ENCODE measurements at places on chromosomes 12 and 14.

DNA sequence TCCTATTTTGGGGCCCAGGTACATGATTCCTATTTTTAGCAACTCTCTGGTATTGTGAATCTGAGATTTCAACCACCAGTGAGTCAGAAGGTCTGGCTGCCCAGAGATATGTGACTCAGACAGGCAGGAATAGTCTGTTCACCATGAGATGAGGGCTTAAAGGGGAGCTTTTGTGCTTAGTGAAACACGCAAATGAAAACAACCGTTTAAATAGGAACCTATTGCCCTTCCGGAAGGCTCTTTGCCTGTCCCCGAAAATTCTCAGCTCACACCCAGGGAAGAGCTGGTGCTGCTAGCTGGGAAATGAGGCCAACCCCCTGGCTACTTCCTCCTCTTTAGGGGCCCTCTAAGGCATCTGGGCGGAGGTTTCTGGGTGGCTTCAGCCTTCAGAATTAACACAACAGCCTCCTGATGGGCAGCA lies 283.6 kb downstream of the CACNA1C start:
- no peak for DNase-seq

DNA sequence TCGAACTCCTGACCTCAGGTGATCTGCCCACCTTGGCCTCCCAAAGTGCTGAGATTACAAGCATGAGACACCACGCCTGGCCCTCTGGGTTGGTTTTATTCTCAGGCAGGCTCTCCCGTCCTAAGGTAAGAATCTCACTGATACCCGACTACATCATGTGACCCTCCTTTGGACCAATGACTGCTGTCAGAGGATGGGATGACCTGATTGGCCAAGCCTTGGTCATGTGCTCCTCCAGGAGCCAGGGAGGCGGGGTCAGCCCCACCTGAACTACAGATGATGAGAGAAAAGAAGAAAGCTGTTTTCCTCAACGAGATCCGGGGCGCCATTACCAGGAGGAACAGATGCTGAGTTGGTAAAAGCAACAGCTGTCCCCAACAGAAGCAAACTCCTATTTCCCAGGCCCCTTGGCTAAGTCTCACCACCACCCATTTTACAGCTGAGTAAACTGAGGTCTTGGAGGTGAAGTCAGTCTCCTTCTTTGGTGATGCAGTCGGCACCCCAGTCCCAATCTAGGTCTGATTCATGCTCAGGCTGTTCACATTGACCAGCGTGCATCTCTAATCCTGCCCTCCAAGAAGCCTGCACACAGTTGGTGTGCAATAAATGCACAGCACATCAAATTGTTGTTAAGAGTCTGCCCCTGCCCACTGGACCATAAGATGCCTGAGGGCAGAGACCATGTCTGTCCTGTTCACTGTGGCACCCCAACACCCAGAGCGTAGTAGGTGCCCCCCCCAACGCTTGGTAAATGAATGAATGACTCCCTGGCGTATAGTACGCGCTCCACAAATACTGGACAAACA lies 118.8 kb downstream of the SCARB1 start:
- DNase-seq = no peak

DNA sequence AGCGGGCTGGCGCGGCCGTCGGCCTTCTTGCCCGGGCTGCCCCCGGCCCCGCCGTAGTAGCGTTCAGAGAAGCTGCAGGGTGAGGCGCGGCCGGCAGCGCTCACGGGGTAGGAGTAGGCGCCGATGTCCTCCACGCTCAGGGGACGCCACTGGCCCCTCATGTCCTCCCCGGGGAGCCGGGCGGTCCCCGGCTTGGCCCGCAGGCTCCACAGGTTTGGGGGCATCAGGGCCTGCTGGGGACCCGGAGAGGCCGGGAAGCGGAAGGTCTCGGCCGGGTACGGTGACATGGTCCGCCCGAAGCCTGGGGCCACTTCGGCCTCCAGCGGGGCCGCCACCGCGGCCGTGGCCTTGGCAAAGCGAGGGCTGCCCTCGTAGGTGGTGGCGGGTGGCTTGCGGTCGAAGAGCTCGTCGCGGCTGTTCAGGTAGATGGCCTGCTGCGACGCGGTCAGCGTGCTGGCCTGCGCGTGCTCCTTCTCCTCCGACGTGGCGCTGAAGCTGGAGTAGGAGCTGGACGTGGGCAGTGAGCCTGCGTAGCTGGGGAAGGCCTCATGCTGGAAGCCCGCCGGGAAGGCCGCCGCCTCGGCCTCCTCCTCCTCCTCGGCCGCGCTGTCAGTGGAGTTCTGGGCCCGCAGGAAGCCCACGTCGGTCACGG lies 48.7 kb downstream of the BEGAIN start:
- peak; percentile 8 for DNase-seq

DNA sequence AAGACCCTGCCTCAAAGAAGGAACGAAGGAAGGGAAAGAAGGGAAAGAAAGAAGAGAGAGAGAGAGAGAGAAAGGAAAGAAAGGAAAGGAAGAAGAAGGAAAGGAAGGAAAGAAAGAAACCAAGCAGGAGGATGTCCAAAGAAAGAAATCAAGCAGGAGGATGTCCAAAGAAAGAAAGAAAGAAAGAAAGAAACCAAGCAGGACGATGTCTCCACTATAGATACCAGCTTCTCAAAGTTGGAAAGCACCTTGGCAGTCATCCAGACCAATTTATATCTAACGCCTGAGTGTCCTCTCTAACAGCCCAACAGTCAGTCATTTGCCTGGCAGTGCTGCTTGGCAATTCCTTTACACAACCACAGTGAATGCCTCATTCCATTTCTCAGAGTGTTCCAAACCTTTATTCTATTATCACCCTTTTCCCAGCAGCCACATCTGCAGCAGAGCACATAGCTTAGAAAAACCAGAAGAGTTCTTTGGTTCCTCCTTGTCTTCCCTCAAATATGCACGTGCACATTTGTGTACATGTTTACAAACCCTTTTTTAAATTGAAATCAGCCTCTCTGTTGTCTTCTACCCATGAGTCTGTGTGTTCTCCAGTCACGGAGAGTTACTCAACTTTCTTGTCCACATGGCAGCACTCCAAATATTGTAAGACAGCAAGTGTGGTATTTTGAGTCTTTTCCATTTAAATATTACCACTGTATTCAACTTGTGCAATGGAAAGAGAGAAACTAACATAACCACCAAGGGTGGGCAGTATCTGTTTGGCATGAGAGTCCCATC lies 138.4 kb downstream of the STXBP6 start:
- DNase-seq = no peak

DNA sequence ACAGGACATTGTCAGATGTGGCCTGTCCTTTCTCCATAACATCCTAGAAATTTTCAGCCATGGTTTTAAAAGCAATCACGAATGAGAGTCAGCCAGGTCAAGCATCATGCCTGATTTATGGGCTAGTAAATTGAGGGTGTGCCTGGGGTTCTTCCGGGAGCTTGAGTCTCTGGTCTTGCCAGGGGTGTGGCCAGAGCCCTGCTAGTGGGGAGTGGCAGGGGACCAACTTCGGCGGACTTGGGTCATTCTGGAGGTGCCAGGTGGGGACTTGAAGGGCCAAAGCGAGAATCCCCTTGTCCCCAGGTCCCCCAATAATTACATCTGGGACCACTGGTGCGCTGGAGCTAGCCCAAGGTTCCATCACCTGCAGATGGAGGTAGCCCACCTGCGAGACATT lies 5.7 kb downstream of the OTUB2 start:
- no peak for DNase-seq

DNA sequence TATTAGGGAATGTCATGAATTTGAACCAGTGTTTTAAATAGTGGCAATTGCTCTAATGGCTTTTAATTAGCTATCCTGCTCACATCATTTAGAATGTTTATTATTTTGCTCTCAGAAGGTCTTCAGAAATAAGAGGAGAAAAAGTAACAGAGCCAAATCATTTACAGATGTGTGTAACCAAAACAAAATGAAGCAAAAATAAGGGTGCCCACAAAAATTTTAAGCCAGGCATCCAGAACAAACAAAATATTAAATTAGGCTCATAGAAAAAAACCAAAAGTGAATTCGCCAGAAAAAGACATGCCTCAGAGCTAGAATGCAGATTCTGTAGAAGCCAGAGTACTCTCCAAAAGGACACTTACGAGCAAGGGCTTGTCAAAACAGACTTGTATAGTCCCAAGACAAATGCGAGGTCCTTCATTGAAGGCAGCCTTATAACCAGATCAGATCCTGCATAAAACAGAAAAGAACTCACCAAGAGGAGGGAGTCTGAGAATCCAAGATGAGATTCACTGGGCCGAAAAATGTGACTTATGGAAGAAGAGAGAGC lies 20.2 kb upstream of the SERPINA1 start:
- no peak for DNase-seq

DNA sequence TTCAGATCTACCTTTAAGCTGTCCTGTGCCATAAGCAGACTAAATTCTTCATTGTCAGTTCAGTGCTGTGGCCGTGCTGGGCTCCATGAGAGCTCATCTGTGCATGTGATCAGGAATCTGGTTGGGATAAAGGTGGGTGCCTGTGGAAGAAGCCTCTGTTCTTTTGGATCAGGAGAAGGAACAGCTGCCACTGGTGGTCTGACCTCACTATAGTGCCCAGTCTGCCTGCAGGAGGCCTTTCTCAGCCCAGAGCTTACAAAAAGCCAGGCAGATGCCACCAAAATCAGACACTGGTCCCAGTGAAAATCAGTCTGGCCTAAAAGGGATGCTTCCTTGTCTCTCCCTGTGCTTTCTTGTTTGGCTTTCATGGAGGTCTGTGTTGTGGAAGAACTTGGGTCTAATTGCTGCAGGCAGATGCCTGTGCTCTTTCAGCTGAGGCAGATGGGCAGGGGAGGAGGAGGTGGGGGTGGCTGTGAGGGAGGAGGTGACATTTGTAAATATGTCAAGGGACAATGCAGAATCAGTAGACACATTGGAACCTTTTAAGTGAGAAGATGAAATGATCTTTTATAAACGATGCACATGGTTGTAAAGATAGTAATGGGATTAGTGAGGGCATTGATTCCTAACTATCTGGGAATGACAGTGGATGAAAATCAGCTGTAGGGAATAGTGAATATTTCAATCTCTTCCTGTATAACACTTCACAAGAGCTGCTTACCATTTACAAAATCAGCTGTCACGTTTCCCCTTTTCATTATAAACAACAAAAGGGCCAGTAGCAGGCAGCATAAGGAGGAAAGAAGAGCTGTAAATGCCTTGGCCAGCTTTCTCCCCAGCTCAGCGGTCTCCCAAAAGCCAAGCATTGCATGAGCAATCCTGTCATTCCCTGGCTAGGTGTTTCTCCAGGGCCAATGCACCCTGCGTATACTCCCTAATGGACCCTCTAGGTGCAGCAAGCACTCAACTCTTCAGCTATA lies 44.6 kb downstream of the CACNA2D4 start:
- no peak for DNase-seq

DNA sequence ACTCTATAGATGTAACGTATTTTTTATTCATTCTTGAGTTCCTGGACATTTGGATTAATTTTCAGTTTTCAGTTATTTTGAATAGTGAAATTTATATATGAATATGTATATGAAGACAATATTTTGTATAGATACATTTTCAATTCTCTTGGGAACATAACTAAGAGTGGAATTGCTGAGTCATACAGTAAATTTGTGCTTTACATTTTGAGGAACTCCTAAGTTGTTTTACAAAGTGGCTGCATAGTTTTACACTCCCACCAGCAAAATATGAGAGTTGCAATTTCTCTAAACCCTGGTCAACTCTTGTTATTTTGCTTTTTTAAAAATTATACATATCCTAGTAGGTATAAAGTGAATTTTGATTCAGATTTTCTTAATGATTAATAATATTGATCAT lies 1838.6 kb upstream of the SEL1L start:
- DNase-seq = no peak

GRCh38 chr12:82414926-82415325 lies 56.6 kb downstream of the METTL25 start:
- DNase-seq = no peak

DNA sequence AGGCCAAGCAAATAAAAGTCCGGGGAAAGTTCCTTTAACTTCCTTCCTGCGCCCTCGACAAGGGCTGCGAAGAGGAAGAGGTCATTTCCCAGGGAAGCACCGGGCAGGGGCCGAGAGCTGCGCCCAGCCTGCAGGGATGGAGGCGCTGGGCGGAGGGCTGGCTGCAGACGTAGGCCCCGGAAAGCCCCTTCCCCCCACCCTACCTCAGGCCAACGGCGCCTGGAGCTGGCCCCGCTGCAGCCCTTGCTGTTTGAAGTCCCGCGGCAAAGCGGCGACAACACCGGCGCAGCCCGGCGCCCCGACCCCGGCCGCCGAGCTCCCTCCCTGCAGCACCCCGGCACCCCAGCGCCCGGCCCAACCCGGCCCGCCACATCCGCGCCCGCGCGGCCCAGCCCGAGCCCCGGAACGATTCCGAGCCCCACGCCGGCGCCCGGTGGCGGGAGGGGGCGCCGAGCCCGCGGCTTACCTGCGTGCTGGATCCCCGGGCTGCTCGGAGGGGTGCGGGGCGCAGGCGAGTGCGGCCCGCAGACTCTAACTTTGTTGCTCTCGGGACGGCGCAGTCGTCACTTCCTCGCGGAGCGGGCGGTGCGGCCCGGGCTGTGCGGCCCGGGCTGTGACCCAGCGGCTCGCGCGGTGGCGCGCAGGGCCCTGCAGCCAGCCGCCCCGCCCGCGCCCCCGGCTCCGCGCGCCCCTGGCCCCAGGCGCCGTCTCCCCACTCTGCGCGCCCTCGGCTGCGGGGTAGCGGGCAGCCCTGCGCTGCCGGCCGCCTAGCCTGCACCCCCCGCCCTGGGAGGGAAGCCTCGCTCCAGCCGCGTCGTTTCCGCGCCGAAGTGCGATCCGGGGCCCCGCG lies 64.8 kb upstream of the PTGR2 start:
- DNase-seq = peak; percentile 78

- DNase-seq = peak; percentile 48
Observed at GRCh38 chr12:26845057-26845666, 12.2 kb upstream of the ITPR2 start.

DNA sequence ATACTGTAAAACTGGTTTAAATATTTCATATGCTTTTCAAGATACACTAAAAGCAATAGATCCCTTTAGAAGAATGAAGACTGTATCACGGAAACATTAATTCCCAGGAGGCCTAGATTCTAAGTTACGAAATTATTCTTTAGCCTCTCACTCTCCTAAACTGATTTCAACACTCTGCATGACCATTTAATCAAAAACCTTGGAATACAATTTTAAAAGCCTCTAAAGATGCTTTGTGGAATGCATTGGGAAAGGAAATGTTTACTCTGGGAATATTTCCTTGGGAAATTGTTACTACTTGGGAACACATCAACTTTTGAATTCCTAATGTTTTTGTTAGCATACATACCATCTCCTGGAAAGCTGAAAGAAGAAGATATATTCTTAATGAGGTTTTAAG lies 255.7 kb upstream of the FAR2 start:
- no peak for DNase-seq

DNA sequence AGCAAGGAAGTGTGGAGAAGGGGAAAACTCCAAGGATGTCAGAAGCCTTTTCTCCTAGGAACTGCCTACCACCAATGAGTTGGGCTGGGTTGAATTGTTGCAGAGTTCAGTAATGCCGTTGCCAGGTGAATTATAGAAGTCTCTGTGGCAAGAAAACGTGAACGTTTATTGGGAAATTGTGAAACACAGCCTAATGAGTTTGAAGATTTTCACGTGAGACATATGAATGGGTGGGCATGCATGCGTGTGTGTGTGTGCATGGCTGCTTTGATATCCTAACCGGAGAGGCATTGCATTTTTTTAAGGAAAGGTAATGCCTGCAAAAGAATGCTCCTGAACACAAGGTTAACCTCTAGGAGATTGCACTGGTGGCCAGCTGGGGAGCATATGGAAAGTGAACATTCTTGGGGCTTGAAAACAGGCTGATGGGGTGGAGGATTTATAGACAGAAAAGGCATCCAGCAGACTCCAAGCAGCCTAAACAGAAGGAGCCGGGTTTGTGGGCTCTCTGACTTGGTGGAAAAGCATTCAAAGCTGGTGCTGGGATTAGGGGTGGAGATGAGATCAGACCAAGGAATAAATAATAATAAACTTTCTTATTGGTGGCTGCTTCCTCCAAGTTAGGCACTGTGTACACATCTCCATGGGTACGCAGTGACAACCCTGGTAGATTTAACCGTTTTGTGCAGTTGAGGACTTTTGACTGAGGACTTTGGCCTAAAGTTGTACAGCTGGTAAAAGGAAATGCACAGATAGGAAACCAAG lies 67.8 kb downstream of the NTF3 start:
- DNase-seq = no peak

Measured in left ventricle myocardium inferior (tissue), 1 donor.